ENCODE measurements at places on chromosomes 16 and 17. TPM values are rescaled to one million over a fixed set of nuclear protein-coding genes. Genes with fewer than 3 reads are reported as not detected.

DNA sequence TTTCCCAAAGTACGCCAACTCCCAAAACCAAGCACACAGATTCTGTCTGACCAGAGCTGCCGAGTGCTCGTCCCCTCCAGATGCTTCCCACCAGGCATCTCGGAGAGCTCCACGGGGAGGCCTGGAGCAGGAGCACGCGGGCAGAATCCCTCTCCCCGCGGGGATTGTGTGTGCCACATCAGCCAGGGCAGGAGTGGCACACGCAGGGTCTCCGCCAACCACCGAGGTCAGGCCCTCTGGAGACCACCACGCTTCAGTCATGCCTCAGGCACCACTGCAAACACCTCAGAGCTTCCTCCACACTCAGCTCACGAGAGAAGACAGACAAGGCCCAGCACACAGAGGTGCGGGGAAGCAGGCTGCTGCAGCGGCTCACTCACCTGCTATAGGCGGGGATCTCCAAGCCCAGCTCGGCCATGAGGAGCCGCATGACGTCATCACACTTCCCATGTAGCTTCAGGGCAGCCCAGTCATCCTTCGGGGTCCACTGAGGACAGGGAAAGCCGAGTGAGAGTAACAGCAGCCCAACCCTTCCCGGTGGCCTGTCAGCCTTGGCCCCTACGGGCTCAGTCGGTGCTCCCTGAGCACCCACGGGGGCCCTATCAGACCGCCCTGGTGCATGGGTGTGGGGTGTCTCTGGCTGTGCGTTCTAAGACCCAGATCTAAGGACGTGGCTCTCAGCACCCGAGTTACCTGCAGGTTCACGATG, 2.3 kb upstream of the PCYT2 start:
- H3K4me3 ChIP-seq = no peak overlapping the region
- H3K27me3 ChIP-seq = no peaks in the 10 kb centered on the region
- peaks cover 52% of the 10 kb centered on the region for H3K4me1 ChIP-seq
- no peak for DNase-seq
- H3K36me3 ChIP-seq = peaks cover 83% of the 10 kb centered on the region

DNA sequence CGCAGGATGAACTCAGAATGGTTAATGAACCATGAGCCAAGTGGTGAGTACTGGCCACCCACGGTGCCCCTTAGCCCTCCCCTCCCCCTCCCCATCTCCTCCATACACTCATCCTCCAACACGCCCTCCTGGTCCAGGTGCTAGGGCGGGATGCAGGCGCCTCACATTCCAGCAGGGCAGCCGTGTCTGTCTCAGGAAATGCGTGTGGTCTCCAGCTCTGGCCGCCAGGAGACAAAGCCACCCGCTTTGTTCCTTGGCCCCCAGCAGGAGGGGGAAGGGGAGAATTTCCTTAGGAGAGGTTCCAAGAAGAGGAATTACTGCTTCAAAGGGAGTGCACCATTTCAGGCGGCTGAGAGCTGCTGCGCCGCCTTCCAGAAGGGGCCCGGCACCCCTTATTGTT, 29.7 kb upstream of the RMI2 start:
- H3K4me3 ChIP-seq = no peak overlapping the region
- H3K27me3 ChIP-seq = no peaks in the 10 kb centered on the region
- peaks cover 10% of the 10 kb centered on the region for H3K4me1 ChIP-seq

GRCh38 chr17:9239793-9240658, 218.7 kb downstream of the NTN1 start:
- H3K4me1 ChIP-seq = no peaks in the 10 kb centered on the region
- peak; percentile 39 for DNase-seq
- H3K27ac ChIP-seq = no peak overlapping the region
- H3K36me3 ChIP-seq = no peaks in the 10 kb centered on the region
- no peaks in the 10 kb centered on the region for H3K27me3 ChIP-seq

DNA sequence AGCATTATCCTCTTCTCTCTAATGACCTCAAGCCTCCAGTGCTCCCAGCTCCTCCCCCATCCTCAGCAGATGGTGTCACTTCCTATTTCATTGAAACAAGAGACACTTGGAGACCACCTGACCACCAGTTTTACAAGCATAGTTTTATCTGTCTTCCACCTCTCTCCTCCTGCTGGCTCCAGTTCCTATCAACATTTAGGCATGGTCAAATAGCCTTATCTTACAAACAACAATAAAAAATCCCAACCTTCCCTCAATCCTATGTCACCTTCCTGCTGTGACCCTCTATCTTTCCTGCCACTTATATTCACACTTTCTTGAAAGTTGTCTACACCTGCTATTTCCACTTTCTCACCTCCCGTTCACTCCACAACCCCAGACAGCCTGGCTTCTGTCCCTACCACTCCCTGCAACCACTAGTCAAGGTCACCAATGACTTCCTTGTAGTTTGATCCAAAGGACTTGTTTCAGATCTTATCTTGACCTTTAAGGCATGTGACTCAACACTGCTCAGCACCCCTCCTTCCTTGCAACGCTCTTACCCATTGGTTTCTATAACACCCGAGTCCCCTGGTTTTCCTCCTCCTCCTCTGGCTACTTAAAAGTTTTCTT, 4.3 kb upstream of the NTN1 start:
- peaks cover 34% of the 10 kb centered on the region for H3K27me3 ChIP-seq
- no peak overlapping the region for H3K27ac ChIP-seq
- H3K4me1 ChIP-seq = no peaks in the 10 kb centered on the region
- no peak for DNase-seq
- no peak overlapping the region for H3K4me3 ChIP-seq

- H3K36me3 ChIP-seq = no peaks in the 10 kb centered on the region
- peaks cover 33% of the 10 kb centered on the region for H3K27me3 ChIP-seq
- no peak overlapping the region for H3K27ac ChIP-seq
- no peak overlapping the region for H3K4me3 ChIP-seq
These were observed 38.6 kb upstream of the BRD7 start for GRCh38 chr16:50407351-50407750.

- H3K4me3 ChIP-seq = no peak overlapping the region
- H3K36me3 ChIP-seq = peaks cover 12% of the 10 kb centered on the region
- H3K27ac ChIP-seq = no peak overlapping the region
- DNase-seq = no peak
These were observed 4.5 kb downstream of the ZNF423 start for GRCh38 chr16:49851468-49851787.

- H3K27ac ChIP-seq = peak overlapping the region; percentile 10
- H3K27me3 ChIP-seq = no peaks in the 10 kb centered on the region
- no peak for DNase-seq
- no peak overlapping the region for H3K4me3 ChIP-seq
These were observed 21.9 kb downstream of the FA2H start for GRCh38 chr16:74752756-74753155.

DNA sequence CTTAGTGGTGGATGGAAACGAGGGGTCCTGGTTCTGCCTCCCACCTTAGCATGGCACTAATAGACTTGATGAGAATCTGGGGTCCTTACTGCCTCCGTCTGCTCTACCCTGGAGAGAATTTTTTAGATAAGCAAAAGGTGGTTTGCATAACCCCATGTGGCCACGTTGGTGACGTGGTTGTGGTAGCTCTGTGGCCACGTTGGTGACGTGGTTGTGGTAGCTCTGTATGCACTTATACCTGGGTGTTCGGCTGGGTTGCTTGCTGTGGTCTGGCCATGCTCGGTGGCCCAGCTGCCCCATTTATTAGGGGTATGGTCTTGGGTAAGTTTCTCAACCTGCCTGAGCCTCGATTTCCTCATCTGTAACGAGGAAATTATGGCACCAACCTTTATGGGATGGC, 13.0 kb downstream of the SPIRE2 start:
- no peaks in the 10 kb centered on the region for H3K27me3 ChIP-seq
- no peak overlapping the region for H3K27ac ChIP-seq
- peaks cover 8% of the 10 kb centered on the region for H3K4me1 ChIP-seq

- no peaks in the 10 kb centered on the region for H3K27me3 ChIP-seq
- H3K36me3 ChIP-seq = no peaks in the 10 kb centered on the region
- no peak overlapping the region for H3K4me3 ChIP-seq
- peaks cover 9% of the 10 kb centered on the region for H3K4me1 ChIP-seq
These were observed 114.0 kb downstream of the FTO start for GRCh38 chr16:53817812-53818550.

GRCh38 chr16:50548909-50549560, 839 bp downstream of the NKD1 start:
- no peaks in the 10 kb centered on the region for H3K4me1 ChIP-seq
- H3K36me3 ChIP-seq = peaks cover 17% of the 10 kb centered on the region
- H3K27me3 ChIP-seq = peaks cover 91% of the 10 kb centered on the region
- no peak for DNase-seq

GRCh38 chr16:65375651-65376050, 253.8 kb upstream of the CDH11 start:
- no peak overlapping the region for H3K27ac ChIP-seq
- no peaks in the 10 kb centered on the region for H3K4me1 ChIP-seq
- DNase-seq = no peak

- no peak overlapping the region for H3K4me3 ChIP-seq
- DNase-seq = no peak
- H3K27me3 ChIP-seq = no peaks in the 10 kb centered on the region
- no peak overlapping the region for H3K27ac ChIP-seq
These were observed 14.7 kb downstream of the ABR start for GRCh38 chr17:1164935-1165556.

GRCh38 chr17:54537656-54538055, 363.0 kb upstream of the TOM1L1 start:
- H3K27ac ChIP-seq = no peak overlapping the region
- H3K36me3 ChIP-seq = no peaks in the 10 kb centered on the region
- H3K4me1 ChIP-seq = no peaks in the 10 kb centered on the region
- H3K27me3 ChIP-seq = no peaks in the 10 kb centered on the region

- peaks cover 86% of the 10 kb centered on the region for H3K27me3 ChIP-seq
- no peak overlapping the region for H3K27ac ChIP-seq
- no peak overlapping the region for H3K4me3 ChIP-seq
- no peaks in the 10 kb centered on the region for H3K36me3 ChIP-seq
- DNase-seq = no peak
These were observed 5.5 kb downstream of the C16orf96 start for GRCh38 chr16:4561596-4561995.

DNA sequence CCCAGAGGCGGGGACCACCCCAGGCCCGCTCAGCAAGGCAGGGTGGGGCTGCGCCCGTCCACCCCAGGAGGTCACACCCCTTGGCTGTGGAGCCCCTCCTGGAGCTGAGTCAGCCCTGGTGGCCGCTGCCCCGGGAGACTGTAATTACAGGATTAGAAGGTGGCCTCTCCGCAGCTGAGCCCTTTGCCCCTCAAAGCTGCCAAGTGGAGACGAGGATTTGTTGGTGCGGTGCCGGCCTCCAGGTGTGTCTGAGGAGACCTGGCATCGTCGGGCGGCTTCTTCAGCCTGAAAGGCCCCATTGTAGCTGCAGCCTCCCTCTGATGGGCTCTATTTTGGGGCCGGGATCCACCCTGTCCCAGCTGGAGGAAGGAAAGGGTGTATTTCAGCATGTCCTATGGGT, 22.7 kb upstream of the SPNS2 start:
- H3K4me3 ChIP-seq = peak overlapping the region; percentile 15
- peaks cover 12% of the 10 kb centered on the region for H3K36me3 ChIP-seq
- peak overlapping the region; percentile 77 for H3K27ac ChIP-seq
- DNase-seq = peak; percentile 38

- peaks cover 15% of the 10 kb centered on the region for H3K27me3 ChIP-seq
- H3K27ac ChIP-seq = no peak overlapping the region
- H3K4me3 ChIP-seq = no peak overlapping the region
- H3K4me1 ChIP-seq = no peaks in the 10 kb centered on the region
- DNase-seq = no peak
These were observed 31.7 kb upstream of the KSR1 start for GRCh38 chr17:27424516-27424915.

DNA sequence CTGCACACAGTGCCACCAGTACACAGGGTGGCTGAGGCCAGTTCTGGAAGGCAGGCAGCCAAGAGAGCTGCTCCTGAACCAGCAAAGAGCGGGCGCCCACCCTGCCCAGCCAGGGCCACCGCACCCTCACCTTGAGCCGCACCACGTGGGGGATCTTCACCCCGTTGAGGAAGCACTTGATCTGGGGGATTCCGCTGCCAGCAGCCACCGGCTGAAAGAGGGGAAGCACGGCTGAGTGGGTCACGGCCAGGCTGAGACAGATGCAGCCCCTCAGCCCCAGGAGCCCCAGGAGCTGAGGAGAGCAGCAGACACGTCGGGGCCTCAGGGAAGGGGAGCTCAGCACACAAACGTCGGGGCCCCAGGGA, 14.6 kb upstream of the CCDC154 start:
- H3K4me3 ChIP-seq = no peak overlapping the region
- DNase-seq = no peak
- no peaks in the 10 kb centered on the region for H3K4me1 ChIP-seq
- H3K27me3 ChIP-seq = no peaks in the 10 kb centered on the region
- H3K27ac ChIP-seq = no peak overlapping the region

Gene KLHL10
- total RNA-seq = not detected

Gene KRT13
- total RNA-seq = 45.7 TPM

Gene ASB16
- total RNA-seq = not detected
